Daoy (cell line): ENCODE measurements at places on chromosomes 11 and 22. TPM values are rescaled to one million over a fixed set of nuclear protein-coding genes. Genes with fewer than 3 reads are reported as not detected.

The NPAS4 gene
- total RNA-seq: 0.11 TPM in 1 of 2 replicates, not detected in the other

The MRPL23 gene
- 165 and 168 TPM in 2 replicates for total RNA-seq

The APOL1 gene
- 15.2 and 20.0 TPM in 2 replicates for total RNA-seq

The HORMAD2 gene
- total RNA-seq: not detected in 2 replicates

The OR4A16 gene
- not detected in 2 replicates for total RNA-seq

The POTEH gene
- total RNA-seq: 1.6 and 3.8 TPM in 2 replicates

The B3GAT3 gene
- total RNA-seq: 15.0 and 17.9 TPM in 2 replicates

The DCHS1 gene
- 0.74 and 1.3 TPM in 2 replicates for total RNA-seq

The KCNQ1OT1 gene
- total RNA-seq: 0.77 and 1.1 TPM in 2 replicates

The SCUBE2 gene
- 0.18 and 0.51 TPM in 2 replicates for total RNA-seq

The KLHL35 gene
- 8.7 and 12.3 TPM in 2 replicates for total RNA-seq

The SAA4 gene
- total RNA-seq: not detected in 2 replicates

The APOBEC3C gene
- total RNA-seq: 1.2 and 2.7 TPM in 2 replicates

The CENPM gene
- 44.2 and 57.3 TPM in 2 replicates for total RNA-seq

The EML3 gene
- total RNA-seq: 18.0 and 19.3 TPM in 2 replicates

The OR2D2 gene
- not detected in 2 replicates for total RNA-seq

The VSIG10L2 gene
- not detected in 2 replicates for total RNA-seq

The GVQW3 gene
- total RNA-seq: 0.34 and 0.57 TPM in 2 replicates

The OR56B4 gene
- not detected in 2 replicates for total RNA-seq

The OR51B4 gene
- not detected in 2 replicates for total RNA-seq

The MMP8 gene
- not detected in 2 replicates for total RNA-seq

The TXNRD2 gene
- total RNA-seq: 31.9 and 40.2 TPM in 2 replicates

The UBQLNL gene
- total RNA-seq: not detected in 2 replicates

The OR51B2 gene
- not detected in 2 replicates for total RNA-seq

The APOBEC3F gene
- total RNA-seq: 0.97 and 6.9 TPM in 2 replicates

The ADAMTS15 gene
- 9.0 and 12.0 TPM in 2 replicates for total RNA-seq

The MN1 gene
- 9.5 and 13.2 TPM in 2 replicates for total RNA-seq

The TMEM45B gene
- total RNA-seq: not detected in 2 replicates

The SYCE3 gene
- total RNA-seq: 0.51 TPM in 1 of 2 replicates, not detected in the other

The TBX10 gene
- total RNA-seq: not detected in 2 replicates

The MAPK8IP2 gene
- total RNA-seq: 3.7 and 4.4 TPM in 2 replicates

The CYB5R2 gene
- 1.1 and 3.2 TPM in 2 replicates for total RNA-seq
